ENCODE measurements at places on chromosomes 5 and 9.

DNA sequence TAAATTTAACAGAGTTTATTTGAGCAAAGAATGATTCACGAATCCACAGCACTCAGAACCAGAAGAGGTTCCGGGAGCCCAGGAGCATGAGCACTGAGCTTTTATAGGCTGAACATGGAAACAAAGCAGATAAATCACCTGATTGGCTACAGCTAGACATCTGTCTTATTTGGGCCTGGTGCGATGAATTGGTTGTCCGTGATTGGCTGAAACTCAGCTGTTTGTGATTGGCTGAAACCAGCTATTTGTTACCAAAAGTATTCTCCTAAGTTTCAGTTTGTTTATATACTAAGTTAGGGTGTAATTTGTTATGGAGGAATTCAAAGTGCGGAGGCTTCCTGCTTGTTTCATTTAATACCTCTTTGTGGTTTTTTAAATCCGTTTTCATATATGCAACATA, 15.8 kb upstream of the LCP2 start:
- DNase-seq = no peak

GRCh38 chr9:101453776-101454570, 18.4 kb upstream of the ALDOB start:
- no peak for DNase-seq

- no peak for DNase-seq
Measured at GRCh38 chr9:6961845-6962522, 204.2 kb downstream of the KDM4C start.

DNA sequence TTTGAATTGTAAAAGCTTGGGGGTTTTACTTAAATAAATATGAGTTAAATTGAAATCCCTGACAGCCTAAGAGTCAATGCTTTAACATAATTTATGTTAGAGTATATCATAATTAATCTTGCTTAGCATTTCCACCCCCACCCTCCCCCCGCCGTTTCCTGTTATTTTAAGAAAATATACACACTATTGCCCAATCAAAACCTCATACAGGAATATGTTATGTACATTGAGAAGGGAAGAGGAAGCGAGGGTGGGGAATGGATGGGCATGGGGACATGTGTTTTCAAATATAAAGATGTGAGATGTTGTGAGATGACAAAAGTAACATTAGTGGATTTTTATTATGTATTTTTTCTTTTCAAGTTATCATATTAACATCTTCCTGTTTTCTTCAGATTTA, 561.1 kb upstream of the MEF2C start:
- no peak for DNase-seq
